Dorsolateral prefrontal cortex (tissue), 122 donors: ENCODE measurements at places on chromosomes 3 and 15.

- DNase-seq, result no peak
Measured at GRCh38 chr3:20145874-20146273, 40.1 kb downstream of the SGO1 start.

DNA sequence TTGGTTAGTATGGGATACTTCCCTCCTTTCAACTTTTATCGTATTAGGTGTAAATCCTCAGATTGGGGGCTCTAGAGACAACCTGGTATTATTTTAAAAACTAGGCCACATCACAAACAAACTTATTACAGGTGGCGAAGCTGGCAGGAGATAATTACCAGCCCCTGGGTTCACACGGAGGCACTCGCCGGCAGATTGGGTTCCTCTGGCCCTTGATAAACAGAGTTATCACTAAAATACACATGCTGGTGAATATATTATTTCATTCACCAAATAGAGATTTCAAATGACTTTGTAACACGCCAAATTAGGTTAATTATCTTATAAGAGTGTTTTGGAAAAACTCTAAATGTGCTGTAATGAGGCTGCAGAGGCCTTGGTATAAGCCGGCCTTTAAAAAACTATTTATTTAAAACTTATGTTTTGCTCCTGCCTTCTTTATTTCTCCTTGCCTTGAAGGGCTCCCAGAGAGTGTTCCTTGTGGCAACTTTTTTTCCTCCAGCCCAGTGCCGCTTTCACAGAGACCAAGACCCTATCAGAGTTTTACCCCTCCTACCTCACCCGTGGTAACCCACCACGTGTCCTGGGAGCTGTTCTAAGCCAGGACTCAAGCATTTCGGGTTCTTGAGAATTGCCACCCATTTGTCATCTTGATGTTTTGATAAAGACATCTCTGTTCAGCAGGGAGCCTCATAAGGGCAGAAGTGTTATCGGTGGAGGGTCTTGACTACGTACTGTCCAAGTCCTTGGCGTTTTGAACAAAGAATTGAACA, 468.6 kb upstream of the CFAP20DC start:
- DNase-seq, result no peak

DNA sequence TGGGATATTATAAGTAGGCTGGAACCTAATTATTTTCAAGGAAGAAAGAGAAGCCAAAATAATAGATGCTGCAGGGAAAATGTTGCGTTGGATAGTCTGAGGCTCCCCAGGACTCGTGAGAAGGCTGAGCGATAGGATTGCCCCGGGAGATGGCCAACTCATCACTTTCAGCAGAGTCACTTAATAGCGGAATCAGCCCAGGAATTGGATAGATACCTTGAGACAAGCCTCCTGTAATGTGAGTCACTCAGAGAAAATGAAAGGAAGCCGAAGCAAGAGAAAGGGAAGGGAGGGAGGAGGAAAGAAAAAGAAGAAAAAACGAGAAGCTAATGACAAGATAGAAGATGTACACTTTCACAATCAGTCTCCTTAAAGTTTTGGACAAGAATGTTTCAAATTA, 94.3 kb downstream of the SQOR start:
- DNase-seq, result no peak

DNA sequence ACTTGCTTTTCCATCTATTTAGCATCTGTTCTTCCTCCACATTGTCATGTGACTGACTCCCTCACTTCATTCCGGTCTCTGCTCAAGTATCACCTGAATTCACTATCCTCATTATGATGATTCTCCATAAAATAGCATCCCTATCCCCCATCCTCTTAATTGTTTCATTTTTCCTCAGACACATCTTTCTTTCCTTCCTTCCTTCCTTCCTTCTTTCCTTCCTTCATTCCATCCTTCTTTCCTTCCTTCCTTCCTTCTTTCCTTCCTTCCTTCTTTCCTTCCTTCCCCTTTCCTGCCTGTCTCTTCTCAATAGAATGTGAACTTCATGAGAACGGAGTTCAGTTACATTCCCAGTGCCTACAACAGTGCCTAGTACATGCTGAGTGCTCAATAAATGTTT, 32.6 kb upstream of the MTHFS start:
- DNase-seq, result no peak

- no peak for DNase-seq
Measured at GRCh38 chr3:23778446-23778845, 27.3 kb upstream of the UBE2E1 start.

DNA sequence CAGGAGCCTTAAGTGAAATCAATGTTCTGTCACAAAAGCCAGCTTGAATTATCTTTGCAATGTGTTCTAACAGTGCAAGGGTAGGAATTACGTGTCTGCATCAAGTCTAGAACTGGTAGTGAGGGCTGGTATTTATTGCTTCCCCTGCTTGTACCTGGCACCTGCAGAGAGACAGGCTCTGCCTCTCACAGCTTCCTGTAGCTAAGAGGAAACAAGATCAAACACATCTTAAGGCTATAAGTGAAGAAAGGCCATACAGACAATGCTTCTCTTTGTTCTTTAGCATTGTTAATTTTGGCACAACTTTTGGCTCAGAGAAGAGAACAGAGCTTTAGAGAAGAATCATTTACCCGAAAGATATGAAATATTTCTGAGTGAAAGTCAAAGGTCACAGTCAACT, 479.9 kb downstream of the GRM7 start:
- DNase-seq, result no peak

DNA sequence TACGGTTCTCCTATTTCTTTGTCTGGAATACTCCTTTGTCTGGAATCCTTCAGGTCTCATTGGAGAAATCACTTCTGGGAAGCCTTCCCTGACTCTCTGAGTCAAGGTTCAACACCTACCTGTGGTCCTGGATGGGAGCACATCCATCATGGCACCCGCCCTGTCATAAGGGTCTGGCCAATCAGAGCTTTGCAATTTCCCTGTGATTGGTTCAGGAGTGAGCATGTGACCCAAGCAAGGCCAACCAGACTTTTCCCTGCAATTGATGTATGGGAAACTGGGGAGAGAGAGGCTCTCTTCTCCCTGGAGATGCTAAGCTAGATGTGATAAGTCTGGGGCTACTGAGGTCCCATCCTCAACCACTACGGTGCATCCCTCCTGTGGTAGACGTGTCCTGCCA, 8.1 kb downstream of the FAM3D start:
- no peak for DNase-seq

GRCh38 chr15:48061605-48062004, 59.2 kb upstream of the SLC24A5 start:
- DNase-seq, result no peak

- no peak for DNase-seq
Measured at GRCh38 chr3:65878831-65879230, 159.9 kb downstream of the MAGI1 start.

- no peak for DNase-seq
Measured at GRCh38 chr15:68994149-68994548, 20.3 kb upstream of the NOX5 start.

GRCh38 chr15:62124973-62125303, 40.1 kb downstream of the C2CD4B start:
- no peak for DNase-seq

DNA sequence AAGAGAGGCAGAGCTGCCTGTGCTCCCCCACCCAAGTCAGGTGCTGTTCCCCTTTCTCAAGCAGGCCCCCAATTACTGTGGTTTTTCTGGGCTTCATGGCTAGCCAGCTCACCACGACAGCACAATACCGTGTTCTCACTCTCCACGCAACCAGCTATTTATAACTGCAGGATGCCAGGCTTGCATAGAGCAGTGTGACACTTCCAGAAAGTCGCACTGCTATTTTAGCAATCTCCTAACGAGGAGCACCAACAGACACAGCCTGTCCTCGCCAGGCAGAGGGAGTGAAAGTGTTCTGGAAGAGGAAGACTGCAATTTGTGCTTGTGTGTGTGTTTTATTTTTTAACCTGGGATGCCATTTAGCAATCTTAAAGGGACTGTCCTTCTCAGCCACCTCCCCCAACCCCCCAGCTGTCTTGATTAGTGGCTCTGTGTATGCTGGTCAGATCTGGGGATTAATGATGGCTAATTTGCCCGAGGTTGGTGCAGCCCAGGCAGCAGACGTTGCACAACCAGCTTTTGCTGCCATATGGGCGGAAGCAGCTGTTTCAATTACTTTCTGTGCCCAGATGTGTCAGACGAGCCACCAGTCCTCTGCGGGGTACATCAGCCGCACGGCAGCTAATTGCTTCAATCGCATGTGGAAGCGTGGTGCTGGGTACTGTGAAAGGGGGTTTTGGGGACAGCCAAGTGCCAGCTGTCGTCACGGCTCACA, 268.0 kb upstream of the ARRDC4 start:
- DNase-seq, result peak; percentile 63

DNA sequence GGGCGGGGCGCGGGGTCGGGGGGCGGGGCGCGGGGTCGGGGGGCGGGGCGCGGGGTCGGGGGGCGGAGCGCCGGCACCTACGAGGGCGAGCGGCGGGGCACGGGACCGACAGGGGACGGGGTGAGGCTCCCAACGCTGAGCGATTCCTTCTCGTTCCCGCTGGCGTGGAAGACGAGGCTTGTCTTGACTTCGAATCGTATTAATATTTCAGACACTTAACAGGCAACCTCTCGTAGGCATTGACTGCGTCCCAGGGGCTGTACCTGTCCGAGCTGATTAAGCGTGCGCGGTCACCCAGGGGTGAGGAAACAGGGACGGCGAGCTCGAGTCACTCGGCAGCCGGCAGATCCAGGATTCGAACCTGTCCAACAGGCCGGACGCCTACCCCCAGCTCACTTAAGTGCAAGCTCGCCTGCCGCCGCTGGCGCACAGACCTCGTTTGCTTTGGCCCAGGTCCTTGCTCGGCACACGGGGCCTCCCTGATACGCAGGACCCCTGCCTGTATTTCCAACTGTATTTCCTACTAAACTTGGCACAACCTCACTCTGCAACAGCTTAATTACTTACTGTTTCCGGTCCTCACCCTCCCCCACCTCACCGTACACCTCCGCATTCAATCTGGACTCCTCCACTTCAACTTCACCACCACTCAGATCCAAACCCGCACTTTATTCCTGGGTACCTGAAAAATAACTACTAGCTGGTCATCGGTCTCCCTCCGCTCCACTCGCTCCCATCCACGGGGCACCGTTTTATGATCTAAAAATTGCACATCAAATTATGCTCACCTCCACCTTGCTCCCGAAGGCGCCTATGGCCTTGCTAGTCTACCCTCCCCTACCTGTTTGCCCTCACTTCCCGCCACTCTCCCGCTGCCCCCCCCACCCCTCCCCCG, 722 bp upstream of the ZXDC start:
- DNase-seq, result peak; percentile 43

- no peak for DNase-seq
Measured at GRCh38 chr15:78761891-78762385, 49.3 kb downstream of the ADAMTS7 start.

- DNase-seq, result no peak
Measured at GRCh38 chr3:67883766-67884165, 229.4 kb upstream of the SUCLG2 start.

GRCh38 chr15:101123222-101123910, 128.5 kb downstream of the CHSY1 start:
- no peak for DNase-seq

DNA sequence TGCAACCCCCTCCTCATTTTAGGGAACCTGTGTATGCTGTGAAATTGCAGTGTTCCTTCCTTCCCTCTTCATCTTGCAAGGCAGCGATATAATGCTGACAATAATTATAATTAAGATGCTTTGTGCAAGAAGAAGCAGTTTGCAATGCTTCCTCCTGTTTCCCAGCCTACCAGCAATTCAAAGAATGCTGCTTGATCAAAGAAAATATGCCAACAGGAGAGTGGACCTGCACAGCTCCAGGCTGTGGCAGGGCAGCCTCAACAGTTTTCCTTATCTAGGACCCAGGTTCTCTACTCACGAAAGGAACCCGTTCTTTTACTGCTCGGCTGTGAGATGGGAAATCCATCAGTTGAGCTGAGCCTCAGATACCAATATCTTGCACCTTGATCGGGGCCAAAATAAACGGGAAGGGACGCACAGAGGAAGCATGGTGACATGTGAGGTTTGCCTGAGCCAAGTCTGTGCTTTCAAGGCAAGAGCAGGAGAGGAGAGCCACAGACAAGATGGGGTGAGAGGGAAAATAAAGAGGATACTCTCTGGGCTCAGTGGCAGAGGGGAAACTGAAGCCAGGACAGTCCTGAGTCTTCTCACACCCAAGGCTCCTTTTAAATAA, 22.6 kb upstream of the LRTM1 start:
- no peak for DNase-seq

DNA sequence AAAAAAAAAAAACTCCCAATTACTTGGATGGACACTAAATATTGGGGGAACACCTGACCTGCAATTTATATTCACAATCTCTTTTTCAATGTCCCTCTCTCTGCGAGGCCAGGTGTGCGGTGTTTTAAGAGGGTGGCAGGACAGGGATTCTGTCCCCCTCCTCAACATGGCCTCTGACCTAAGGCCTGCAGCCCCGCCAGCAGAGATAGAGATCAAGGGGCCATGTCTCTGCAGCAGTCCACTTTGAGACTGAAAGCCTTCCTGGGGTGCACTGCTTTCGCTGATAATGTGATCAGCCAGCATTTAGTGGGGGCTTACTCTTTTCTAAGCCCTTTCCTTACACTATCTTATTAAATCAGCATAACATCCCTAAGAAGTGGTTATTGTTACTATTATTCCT, 419.9 kb downstream of the OCA2 start:
- DNase-seq, result no peak

- DNase-seq, result no peak
Measured at GRCh38 chr3:77869423-77869822, 829.5 kb downstream of the ROBO2 start.

DNA sequence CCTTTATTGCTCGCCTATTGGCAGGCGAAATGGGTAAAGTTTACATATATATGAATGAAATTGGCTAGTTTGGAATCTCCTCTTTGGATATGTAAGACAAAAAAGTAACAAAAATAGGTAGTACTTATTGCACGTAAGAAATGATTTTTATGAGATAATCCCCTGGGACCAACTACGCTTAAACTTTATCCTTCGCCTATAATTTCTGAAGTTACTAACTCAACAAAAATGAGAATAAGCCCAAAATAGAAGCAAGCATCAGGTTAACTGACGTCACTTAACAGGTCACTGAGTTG, 438 bp upstream of the SLC49A4 start:
- no peak for DNase-seq

GRCh38 chr3:10695595-10696285, 120.3 kb upstream of the SLC6A11 start:
- peak; percentile 75 for DNase-seq

DNA sequence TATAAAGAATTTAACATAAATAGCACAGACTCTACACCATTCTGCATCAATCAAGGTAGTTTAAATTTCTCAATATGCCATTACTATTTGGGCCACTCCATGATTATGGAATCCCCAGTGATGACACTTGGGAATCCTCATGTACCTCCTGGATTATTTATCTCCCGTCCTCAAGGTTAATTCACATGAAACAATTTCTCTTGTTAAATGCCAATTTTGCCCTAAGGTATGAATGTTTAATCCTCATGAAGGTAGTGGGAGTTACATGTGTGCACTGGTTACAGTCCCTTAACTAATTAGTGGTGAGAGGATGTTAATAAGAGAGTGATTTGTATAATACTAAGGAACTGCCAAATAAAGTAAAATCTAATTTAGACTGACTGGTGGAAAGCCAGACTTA, 372.3 kb upstream of the MDFIC2 start:
- no peak for DNase-seq

- DNase-seq, result no peak
Measured at GRCh38 chr3:71585131-71585530, 1.6 kb upstream of the FOXP1 start.

GRCh38 chr3:162525066-162525742, 1028.6 kb downstream of the OTOL1 start:
- no peak for DNase-seq

- no peak for DNase-seq
Measured at GRCh38 chr3:77835921-77836320, 796.0 kb downstream of the ROBO2 start.
